ENCODE measurements at places on chromosomes 3 and 15. TPM values are rescaled to one million over a fixed set of nuclear protein-coding genes. Genes with fewer than 3 reads are reported as not detected.

Gene CACNA1D
- not detected for polyA plus RNA-seq

Gene ABTB1
- 20.4 TPM for polyA plus RNA-seq

Gene DAZL
- polyA plus RNA-seq: not detected

Gene CCDC33
- polyA plus RNA-seq: not detected

Gene HACD2
- polyA plus RNA-seq: 29.6 TPM

Gene UQCC5
- 64.2 TPM for polyA plus RNA-seq

Gene DZIP1L
- polyA plus RNA-seq: 9.6 TPM
